ENCODE measurements at places on chromosomes 11 and 22.

GRCh38 chr11:27201454-27202302 lies 161.1 kb downstream of the BBOX1 start:
- DNase-seq = no peak

- no peak for DNase-seq
Observed at GRCh38 chr22:47695176-47695575, 932.7 kb downstream of the TBC1D22A start.

DNA sequence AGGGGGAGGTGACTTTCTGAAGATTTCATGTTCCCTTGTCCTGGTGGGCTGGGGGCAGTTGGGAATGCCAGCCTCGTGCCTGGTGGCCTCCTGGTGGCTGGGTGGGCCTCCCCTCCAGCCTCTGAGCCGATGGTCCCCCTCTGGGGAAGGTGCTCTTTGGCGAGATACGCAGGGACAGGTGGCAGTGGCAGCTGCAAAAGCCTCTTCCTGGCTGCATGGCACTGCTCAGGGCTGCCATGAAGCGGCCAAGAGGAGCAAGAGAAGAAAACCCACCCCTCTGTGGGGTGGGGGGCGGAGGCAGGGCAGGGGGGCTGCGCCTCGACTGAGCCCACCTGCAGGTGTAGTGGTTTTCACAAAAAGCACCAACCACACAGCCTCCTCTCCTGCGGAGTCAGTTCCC lies 61.8 kb upstream of the PHF21B start:
- no peak for DNase-seq

DNA sequence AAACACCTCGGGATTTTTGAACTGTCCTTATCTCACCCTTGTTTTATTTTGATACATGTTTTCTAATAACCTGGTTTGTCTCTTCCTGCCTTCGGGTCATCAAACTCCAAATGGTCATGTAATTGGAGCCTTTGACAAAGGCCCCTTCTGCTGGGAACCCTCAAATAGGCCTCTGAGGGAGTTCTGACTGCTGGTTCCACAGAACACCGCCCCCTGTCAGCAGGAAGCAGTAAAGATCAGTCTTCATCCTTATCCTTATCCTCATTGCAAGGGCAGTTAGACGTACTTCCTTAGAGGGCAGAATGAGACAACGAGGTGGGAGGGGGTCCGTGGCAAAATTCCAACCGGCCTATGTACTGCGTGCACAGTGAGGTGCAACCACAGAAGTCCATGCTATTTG lies 12.1 kb downstream of the TRIM51 start:
- DNase-seq = no peak

DNA sequence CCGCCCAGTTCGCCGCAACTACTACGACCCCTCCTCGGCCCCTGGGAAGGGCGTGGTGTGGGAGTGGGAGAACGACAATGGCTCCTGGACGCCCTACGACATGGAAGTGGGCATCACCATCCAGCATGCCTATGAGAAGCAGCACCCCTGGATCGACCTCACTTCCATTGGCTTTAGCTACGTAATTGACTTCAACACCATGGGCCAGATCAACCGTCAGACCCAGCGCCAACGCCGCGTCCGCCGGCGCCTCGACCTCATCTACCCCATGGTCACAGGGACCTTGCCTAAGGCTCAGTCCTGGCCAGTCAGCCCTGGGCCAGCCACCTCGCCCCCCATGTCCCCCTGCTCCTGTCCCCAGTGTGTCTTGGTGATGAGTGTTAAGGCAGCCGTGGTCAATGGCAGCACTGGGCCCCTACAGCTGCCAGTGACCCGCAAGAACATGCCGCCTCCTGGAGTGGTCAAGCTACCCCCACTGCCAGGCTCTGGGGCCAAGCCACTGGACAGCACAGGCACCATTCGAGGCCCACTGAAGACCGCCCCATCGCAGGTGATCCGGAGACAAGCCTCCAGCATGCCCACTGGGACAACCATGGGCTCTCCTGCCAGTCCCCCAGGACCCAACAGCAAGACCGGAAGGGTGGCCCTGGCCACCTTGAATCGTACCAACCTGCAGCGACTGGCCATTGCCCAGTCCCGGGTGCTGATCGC lies 10.0 kb downstream of the DTX4 start:
- DNase-seq = no peak

DNA sequence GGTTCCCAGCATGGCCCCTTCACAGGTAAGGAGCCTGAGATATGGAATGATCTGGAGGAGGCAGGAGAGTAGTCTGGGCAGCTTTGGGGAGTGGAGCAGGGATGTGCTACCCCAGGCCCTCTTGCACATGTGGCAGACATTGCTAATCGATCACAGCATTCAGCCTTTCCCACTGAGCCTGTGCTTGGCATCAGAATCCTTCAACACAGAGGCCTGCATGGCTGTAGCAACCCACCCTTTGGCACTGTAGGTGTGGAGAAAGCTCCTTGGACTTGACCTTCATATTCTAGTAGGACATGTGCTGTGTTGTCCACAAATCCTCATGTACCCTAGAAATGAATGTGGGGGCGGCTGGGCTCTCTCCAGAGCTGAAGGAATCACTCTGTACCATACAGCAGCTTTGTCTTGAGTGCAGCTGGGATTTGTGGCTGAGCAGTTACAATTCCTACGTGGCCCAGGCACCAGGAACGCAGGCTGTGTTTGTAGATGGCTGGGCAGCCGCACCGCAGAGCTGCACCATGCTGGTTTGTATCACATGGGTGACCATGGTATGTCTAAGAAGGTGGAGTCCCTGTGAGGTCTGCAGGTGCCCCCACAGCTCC lies 21.8 kb upstream of the PPP6R3 start:
- no peak for DNase-seq

- no peak for DNase-seq
Observed at GRCh38 chr11:58525037-58525614, 17.2 kb upstream of the OR5B21 start.
